Activated CD8-positive, alpha-beta memory T cell treated with anti-CD3 and anti-CD28 coated beads, Interleukin-2, amount 50 U/mL, for 4 hours (primary cell): ENCODE measurements at places on chromosomes 16 and 17.

GRCh38 chr17:3955673-3955988 is 8.6 kb downstream of the ATP2A3 start:
- no peak for DNase-seq

DNA sequence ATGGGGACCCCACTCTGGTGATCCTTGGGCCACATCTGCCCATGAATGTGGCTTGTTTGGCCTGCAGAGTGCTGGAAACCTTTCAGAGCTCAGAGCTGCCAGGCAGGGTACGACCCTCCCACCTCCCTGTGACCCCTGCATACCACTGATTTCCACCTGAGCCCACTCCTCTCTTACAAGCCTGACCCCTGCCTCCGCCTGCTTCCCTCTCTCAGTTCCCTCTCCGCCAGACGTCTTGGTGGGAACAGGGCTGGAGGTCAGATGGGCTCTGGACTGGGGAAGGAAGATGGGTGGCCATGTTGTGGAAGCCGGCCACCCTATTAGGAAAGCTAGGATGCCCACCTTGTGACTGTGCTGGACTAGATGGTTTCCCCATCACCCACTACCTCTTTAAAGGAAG is 185.1 kb downstream of the KATNIP start:
- DNase-seq = no peak

- DNase-seq = no peak
Measured at GRCh38 chr17:19313746-19314651, 48.5 kb downstream of the B9D1 start.

DNA sequence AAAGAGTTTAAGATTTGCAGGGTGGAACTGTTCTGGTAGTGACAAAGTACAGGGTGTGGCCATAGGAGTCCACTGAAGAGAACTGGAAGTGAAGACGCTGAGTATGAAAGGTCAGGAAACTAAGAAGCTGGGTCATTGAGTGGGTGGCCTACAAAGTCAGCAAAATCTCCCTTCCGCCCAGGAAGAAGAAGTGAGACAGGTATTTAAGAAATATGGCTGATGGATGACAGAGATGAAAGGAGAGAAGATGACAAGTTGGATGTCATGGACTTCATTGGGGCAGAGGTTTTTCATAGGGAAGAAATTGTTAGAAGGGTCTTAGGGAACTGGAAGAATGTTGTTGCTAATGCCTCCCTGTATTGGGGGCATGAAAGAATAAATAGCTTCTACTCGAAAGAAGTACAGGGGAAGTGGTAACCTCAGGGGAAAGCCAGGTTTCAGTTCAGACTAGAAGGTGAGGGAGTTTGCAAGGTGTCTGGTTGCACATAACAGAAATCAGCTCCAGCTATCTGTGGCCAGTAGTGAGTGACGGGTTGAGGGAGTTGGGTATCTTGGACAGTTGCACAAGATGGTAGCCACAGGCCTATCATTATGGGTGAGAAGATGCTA is 33.6 kb upstream of the MED13 start:
- no peak for DNase-seq

- peak; percentile 27 for DNase-seq
Measured at GRCh38 chr17:74176546-74177001, 26.9 kb upstream of the RPL38 start.

GRCh38 chr16:70691223-70692129 is 5.6 kb upstream of the MTSS2 start:
- DNase-seq = no peak

GRCh38 chr17:33667671-33668070 is 374.6 kb upstream of the ASIC2 start:
- no peak for DNase-seq

GRCh38 chr16:85449885-85450245 is 163.3 kb upstream of the GSE1 start:
- DNase-seq = no peak

DNA sequence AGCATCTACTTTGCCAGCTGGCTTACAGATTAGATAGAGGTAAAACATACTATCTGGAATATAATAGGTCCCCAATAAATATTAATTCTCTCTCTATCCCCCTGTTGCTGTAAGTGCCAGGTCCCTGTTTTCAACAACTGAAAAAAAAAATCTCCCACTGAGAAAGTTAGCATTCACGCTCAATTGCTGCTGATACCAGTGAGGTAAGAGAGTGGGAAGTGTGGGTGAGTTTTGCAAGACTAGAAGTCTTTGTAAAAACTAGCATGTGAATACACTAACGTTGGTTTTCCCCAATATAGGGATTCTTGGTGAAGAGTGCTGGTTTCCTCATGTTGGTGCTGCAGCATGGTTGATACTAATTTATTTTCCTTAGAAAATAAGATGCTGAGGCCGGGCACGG is 11.7 kb upstream of the TAOK1 start:
- no peak for DNase-seq

GRCh38 chr16:88468275-88469129 is 15.4 kb downstream of the ZFPM1 start:
- no peak for DNase-seq
